ENCODE measurements at places on chromosomes 6 and 20.
A peak's percentile ranks its signal among the peaks of the same experiment; 100 is the strongest.

DNA sequence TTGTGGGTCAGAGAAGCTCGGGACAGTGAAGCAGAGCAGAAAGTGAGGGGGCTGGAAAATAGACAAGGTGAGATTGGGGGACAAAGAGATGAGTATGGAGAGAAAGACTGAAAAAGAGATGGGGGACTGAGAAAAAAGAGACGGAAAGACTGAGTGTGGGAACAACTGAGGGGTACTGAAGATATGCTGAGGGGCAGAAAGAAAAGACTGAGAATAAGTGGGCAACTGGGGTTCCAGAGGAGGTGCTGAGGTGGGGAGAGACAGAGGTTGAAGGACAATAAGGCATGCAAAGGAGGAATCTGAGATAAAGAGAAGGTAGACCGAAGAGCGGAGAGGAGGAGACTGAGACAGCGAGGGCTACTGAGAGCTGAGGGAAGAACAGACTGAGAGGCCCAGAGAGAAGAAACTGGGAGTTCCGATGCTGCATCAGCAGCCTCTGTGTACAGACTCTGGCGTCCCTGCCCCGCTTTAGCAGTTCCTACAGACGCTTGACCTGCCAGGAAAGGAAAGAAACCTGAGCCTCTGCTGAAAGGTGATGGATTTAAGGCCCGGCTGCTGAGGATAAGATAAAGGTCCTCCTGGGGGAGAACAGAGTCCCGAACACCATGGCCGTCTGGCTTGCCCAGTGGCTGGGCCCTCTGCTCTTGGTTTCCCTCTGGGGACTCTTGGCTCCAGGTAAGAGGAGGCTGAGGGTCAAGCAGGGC lies at the start of gene PRSS16:
PRSS16 (plus strand) TSS at position 569 of the 704 bp plus-strand sequence; CDS start at position 606, 37 bp downstream.
- no peak for DNase-seq

DNA sequence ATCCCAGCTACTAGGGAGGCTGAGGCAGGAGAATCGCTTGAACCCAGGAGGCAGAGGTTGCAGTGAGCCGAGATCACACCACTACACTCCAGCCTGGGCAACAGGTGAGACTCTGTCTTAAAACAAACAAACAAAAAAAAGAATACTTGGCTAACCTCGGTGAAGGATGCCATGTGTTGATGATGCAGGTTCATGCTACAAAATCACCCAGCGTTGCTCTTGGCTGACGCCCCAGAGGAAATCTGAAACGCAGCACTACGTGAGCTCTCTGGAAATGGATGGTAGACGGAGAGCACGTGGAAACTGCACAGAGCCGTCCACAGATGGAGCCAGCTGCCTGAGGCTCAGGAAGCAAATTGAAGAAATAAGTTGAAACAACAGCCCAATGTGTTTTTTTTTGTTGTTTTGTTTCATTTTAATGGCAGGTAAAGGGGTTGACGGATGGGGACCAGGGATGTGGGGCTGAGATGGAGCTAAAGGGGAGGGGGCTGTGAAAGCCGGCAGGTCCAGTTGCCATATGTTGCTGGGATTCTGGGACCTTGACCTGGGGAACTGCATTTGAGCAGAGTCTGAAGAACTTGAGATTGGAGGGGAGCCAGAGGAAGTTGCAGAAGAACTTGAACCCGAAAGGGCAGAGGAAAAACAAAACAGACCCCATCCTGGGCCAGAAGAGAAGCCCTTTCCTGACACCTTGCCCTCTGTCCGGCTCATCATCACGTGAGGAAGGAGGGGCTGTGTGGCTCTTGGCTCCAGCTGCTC lies 12.8 kb upstream of the MANBAL start:
- no peak for DNase-seq

- DNase-seq: no peak
These were observed 102.8 kb upstream of the TFAP2D start for GRCh38 chr6:50610562-50610961.

DNA sequence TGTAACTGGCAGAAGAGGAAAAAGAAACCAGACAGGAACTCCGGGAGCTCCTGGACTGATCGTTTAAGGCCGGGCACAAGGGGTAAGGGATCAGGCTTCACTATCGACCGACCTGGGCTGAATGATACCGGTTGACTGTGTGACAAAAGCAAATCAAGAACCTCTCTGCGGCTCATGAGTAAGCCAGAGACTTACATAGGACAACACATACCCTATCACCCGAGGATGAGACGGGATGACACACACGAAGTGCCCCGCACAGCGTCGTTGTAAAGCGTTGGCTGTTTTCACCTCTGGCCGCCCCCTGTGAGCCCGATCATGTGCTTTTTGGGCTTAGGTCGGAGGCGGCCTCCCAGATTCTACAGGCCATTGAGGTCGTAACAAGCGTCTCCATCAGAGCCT lies 695 bp upstream of the TGIF2 start:
- peak; percentile 17 for DNase-seq

DNA sequence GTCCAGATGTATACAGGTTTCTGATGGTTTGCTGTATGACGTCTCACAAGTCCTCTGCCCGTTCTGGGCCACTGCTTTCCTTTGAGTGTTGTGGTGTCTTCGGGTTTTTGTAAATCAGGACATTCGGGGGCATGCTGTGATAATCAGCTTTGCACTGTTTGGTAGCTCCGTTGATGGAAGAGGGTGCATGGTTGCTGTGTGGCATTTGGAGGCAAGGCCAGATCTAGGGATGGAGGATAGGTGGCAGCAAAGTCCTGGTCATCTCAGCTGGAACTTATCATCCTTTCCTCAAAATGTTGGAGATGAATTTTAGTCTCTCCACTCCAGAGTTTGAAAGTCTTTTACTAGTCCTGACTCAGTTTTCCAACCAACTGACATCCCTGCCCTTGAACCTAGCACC lies 91.0 kb downstream of the SCP2D1 start:
- DNase-seq: no peak

DNA sequence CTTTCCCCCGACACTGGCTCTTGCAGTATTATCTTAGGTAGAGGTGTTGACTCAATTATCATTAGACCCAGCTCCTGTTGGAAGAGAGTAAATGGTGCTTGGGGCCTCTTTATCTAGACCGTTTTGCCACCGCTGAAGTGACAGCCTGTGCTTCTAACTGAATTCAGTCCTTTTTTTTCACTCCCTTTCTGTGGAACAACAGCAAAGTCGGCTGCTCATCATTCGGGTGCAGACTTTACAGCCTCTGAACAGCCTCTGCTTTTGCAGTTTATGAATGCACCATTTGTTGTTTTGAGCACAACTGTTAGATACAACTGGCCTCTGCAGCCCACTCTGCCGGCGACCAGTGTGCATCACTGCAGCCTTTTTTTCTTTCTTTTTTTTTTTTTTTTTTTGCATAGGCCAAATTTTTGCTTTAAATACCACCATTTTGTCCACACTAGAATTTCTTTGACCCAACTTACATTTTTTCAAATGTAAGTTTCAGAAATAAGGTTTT lies 35.8 kb downstream of the RREB1 start:
- peak; percentile 65 for DNase-seq

DNA sequence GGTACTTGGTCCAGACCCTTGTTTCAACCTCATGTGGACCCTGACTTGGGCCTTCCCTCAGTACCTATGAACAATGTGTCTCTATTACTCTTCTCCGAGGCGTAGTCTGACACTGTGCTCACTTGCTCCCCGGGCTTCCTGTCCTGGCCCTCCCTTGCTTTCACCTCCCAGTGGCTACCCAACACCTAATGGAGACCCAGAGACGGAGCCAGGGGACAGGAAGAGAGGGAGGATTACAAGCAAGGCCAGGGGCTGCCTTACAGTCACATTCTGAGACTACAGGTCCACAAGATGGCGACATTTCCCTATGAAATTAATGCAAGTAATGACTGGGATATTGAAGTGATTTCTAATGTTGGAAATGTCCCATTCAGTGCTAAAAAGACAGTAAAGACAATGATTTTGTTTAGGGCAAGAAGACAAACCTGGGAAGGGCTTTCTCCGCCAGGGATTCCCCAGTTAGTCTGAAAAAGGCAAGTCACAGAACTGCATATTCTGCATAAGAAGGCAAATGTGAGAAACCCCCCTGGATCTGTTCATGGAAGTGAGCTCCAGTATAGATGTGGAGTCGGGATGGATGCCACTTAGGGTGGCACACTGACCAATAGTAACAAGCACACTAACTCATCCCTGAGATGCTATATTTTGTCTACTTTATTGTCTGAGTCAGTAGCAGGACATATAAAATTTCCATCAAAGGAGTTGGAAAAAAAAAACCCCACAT lies 44.0 kb upstream of the ZBTB24 start:
- DNase-seq: no peak

DNA sequence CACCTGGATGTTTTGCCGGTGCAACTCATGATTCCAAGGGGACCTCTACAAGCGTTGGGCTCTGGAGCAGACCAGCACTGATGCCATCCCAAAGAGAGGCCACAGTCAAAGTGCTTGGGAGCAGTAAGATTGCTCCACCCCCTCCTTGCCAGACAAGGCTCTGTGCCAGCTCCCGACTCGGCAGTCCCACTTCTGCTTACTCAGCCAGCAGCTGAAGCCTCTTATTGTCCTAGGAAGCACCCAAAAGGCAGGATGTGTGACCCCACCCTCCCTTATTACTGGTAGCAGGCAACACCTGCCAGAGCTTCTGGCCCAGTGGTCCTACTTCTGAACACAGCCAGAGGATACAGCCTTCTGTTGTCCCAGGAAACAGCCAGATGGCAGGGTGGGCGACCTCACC lies 614.2 kb downstream of the TENT5A start:
- no peak for DNase-seq

GRCh38 chr20:58571356-58571692 lies 56.1 kb upstream of the APCDD1L start:
- DNase-seq: no peak

DNA sequence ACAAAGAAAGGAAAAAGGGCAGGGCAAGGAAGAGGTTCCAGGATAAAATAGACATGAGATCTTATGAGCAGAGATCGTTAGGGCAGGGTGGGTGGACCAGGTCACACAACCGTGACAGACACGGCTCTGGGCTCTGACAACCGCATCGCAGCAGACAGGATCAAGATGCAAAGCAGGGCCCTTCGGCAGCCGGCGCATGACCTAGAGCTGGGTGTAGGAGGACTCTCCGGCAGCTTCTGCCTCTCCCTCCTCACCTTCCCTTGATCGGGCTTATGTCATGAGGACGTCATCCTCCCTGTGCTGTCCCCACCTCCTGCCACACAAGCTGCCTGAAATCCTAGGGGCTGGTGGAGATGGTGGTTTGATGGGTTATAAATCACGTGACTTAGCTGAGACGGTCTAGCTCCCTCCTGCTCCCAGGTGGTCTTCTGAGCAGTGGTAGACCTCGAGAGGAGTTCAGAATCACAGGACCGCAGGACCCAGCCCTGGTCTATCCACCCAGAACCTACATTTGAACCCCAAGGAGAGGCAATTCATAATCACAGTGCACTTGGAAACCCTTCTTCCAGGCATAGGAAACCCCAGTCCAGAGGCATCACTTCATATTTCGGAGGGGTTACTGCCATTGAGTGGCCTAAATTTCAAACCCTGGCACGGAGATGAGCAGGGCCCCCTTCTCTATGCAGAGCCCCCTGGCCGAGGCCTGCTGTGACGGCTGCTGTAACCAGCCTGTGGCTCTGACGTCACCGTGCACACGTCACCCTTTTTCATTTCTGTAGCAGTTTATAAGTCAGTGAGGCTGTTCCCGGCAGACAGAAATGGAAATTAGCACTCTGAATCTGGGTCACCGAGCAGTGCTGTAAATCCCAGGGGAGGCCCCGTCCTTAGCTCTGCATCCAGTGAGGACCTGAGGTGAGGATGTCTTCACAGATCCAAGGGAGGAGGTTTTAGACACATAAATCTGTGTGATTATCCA lies 8.7 kb upstream of the CCR6 start:
- DNase-seq: peak; percentile 14

- DNase-seq: no peak
These were observed 202.4 kb downstream of the FARS2 start for GRCh38 chr6:5463690-5464089.

DNA sequence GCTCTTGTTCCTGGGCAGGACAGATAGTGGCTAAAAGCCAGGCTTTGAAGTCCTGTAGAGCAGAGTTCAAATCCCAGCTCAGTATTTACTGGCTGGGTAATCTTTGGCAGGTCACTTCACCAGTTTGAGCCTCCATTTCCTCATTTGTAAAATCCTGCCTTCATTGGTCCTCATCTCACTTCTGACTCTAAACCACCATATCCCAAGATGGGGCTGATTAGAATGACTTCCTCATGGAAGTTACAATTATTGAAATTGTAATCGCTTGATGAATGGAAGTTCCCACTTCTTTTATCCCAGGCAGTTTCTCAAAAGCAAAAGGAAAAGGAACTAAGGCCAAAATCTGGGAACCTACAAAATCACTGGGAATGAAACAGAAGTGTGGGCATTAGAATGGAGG lies 35.9 kb upstream of the B4GALT5 start:
- no peak for DNase-seq

GRCh38 chr20:5126512-5127203 lies at the start of gene CDS2:
Gene CDS2, plus strand, starts transcription at chr20:5127008. Its CDS starts 85 bp downstream, at chr20:5127093.
- peak; percentile 98 for DNase-seq

- no peak for DNase-seq
These were observed 31.6 kb upstream of the PRL start for GRCh38 chr6:22328474-22328873.

- no peak for DNase-seq
These were observed 177.5 kb downstream of the GJA1 start for GRCh38 chr6:121612927-121613326.

GRCh38 chr20:49545572-49545971 lies 22.4 kb downstream of the PTGIS start:
- DNase-seq: no peak

DNA sequence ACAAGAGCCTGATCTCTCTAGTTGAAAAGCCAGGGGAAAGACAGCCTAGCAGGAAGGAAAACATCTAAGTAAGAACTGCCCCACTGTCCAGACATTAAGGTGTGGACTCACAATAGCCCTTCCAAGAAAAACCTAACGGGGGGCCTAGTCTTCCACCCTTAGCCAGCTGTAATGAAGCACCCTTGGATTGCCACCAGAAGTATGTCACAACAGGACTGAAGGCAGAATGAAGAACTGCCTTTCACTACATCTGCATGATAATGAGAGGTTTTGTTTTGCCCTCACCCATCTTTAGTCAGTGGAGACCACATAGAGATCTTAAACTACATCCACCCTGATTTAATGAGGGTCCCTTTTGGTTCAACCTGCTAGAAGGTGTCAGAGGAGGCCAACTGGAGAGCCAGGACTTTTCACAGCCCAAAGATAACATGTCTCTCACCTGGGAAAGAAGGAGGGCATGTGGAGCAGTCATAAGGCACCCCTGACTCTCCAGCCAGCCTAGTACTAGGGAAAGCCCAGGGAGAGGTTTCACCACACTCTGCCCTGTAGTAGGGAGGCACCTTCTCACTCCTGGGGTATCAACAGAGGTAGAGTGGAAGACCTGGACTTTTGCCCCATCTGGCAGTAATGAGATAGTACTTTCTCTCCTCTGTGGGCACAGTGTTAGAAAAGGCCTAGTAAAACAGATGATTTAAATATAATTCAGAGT lies 1017.4 kb upstream of the MANEA start:
- DNase-seq: no peak

DNA sequence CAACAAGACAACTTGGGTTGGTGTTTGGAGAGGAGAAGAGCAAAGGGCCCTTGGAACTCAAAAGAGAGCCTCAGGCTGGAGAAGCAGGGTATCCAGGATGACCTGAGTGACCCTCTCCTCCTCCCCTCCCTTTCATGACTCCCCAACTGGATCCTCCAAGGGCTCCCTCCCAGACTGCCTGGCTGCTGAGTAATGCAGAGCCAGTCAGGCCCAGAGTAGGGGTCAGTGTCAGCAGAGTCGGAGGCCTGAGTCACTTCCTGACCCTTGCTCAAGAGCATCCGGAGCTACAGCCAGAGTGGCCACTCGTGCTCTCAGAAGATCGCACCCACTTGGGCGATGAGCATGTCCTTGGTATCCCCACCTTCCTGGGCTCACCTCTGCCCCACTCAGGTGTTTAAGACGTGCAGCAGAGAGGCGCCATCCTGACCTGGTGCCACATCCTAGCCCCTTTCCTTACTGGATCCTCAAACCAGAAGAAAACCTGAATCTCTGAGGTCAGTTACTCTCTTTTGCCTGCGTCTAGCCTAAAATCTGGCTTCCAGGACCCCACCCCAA lies 2.8 kb upstream of the MAPK13 start:
- no peak for DNase-seq
